ENCODE measurements at places on chromosomes 16 and 17. TPM values are rescaled to one million over a fixed set of nuclear protein-coding genes. Genes with fewer than 3 reads are reported as not detected.

Gene GAST
- total RNA-seq: not detected

Gene FSCN2
- 0.28 TPM for total RNA-seq

GRCh38 chr17:34252095-34252443 lies 3.0 kb upstream of the CCL2 start:
- DNase-seq: no peak

DNA sequence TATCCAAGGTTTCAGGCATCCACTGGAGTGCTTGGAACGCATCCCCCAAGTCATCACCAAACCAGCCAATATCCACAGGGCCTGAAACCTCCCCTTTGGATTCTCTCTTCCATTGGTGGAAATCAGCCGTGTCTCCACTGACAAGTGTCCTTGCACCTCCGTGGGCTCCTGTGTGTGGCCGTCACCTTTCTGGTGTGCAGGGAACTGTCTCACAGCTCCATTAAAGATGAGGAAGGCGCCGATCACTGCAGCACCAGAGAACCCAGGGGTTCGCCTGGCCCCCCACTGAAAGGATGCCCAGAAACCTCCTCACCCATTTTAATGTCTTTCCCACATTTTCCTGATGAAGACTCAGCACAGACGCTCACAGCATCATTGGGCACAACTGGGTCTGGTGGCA lies 17.8 kb upstream of the METRNL start:
- DNase-seq: no peak

DNA sequence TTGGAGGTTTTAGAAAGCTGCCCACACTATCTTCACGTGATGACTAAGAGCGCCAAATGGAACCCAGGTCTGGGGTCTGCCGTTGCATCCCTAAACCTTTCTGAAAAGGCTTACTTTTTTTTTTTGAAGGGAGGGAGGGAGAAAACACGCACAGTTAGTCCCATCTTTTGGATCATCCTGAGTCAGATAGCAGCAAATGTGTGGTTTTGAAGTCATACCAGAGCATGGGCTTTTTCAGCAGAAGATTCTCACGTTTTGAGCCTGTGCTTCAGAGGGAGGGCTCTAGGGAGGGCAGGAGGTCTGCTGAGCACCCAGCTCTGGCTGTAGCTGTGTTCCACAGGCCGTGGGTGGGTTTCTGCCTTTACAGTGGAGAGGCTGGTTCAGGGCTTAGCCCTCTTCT lies 194.7 kb downstream of the SNX29 start:
- peak; percentile 81 for DNase-seq

DNA sequence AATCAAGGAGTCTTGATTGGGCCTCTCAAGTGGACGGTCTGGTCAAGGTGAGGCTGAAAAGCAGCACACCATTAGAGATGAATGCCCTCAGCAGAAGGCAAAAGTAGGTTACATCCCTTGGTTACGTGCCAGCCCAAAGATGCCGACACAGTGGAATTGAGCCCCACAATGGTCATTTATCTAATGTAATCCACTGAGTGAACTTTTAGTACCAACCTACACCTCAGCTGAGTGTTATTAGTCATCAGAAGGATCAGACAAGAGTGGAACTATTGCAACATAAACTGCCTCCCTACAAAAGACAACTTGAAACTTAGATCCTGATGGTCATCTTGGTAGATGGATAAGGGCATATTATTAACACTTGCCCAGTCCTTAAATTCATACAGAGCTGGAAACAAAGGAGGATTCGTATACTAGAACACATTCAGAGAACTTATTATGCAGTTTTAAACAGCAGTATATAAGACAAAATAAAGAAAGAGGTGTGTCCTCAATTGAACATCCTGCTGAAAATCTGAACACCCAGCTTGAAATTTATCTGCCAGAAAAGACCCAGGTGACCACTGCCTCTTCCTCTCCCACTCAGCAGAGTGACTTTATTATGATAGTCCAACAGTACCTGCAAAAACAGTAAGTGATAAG lies 2.8 kb downstream of the DCUN1D3 start:
- DNase-seq: peak; percentile 71

Gene EME1
- total RNA-seq: 8.9 TPM

Gene ZSCAN32
- total RNA-seq: 16.5 TPM

DNA sequence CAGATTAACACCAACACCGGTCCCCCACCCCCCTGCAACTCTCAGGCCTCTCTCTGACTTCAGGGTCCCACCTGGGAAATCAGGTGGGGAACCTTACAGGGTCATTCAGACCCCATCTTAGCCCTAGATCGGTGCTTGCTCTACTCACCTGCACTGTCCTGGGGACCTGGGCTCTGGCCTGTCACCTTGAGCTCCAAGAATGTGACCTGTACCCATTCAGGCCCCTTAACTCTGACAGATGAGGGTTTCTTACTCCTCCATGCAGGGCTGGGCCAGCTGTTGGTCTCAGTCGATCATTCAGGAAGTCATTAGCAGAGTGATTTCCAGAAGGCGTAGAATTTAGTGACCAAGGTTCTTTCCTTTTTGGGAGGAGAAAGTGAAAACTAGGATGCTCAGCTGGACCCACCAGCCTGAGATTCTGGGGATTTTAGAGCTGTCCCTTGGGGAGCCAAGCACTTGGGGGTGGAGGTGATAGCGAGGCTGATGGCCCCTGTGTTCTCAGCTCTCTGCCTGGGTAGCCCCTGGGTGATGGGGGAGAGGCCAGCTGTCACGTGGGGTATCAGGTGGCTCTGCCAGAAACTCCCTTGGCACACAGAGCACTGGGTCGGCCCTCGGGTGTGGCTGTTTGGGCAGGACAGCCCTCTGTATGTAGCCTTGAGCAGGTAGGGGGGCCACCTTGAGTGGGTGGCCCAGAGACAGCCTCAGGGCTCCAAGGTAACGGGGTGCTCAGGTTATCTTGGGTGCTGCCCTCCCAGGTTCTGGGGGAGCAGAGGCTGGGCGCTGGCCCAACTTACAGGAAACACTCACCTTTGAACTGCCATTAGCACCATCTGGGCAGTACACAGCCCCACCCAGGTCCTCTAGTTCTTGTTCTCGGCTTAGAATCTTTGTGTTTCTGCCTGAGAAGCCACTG lies 724 bp downstream of the MVP start:
- DNase-seq: no peak

Gene FBXL19
- 5.8 TPM for total RNA-seq

- DNase-seq: no peak
These were observed 1002.9 kb downstream of the KCNJ18 start for GRCh38 chr17:22695228-22695619.

DNA sequence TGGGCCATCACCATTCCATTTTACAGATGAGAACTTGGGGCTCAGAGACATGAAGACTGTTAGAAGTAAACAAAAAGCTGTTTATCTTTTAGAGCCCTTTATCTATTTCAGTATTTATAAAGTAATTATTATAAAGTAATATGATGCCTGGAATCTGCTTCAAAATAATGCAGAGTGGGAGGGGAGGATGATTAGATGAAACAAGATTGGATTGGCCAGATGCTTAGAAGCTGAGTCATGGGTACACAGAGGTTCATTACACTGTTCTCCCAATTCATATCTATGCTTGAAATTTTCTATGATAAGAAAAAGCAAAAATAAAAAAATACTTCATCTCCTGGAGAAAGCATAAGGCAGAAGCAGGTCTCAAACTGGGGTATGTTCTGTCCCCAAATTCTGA lies 29.4 kb downstream of the TOM1L2 start:
- DNase-seq: peak; percentile 62

Gene NOG
- total RNA-seq: 11.7 TPM

- no peak for DNase-seq
These were observed 9.8 kb downstream of the NHERF1 start for GRCh38 chr17:74757931-74758847.

Gene FGF11
- 0.18 TPM for total RNA-seq

Gene GAS2L2
- total RNA-seq: not detected

Gene CCL1
- total RNA-seq: not detected

- DNase-seq: peak; percentile 18
These were observed 114.8 kb upstream of the C16orf82 start for GRCh38 chr16:26951950-26952349.

DNA sequence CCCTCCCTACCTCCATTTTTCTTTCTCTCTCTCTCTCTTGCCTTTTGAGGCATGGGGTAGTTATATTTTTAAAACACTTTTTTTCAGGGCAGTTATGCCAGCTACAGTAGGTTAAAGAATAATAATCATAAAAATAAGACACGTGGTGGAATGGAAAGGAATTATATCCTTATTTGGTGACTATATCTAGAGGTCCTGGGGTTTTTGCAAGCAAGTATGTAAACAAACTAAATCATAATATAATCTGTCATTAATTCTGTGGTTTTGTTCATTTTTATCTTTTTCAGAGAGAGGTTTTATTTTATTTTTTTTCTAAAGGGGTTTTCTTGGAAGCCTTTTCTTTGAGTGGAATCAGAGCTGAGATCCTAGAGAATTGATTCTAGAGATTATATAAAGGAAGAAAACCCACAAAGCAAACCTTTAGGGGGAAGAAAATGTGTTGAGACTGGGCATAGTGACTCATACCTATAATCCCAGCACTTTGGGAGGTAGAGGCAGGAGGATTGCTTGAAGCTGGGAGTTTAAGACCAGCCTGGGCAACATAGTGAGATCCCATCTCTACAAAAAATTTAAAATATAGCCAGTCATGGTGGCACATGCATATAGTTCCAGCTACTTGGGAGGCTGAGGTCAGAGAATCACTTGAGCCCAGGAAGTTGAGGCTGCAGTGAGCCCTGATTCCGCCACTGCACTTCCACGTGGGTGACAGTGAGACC lies 53.2 kb downstream of the NQO1 start:
- DNase-seq: peak; percentile 44

Gene MPP3
- total RNA-seq: 5.7 TPM

Gene MRC2
- 37.5 TPM for total RNA-seq

GRCh38 chr17:45408611-45409421 lies 23.9 kb downstream of the ARHGAP27 start:
- DNase-seq: no peak

DNA sequence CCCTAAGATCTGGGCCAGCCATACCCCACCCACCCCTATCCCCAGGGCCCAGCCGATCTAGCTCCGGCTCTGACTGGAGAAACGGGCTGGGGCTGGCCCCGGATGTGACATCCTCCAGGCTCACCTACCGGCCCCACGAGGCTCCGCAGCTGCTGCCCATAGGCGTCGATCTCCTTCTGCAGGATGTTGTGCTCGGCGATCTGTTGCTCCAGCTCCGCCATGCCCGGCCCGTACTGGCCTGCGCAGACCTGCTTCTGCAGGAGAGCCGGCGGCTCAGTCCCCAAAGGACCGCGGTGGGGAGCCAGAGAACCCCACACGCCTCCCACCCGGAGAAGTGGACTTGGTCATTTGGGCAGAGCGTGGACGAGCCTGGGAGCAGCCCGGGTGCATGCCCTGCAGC lies 4.8 kb downstream of the EVPL start:
- DNase-seq: no peak

DNA sequence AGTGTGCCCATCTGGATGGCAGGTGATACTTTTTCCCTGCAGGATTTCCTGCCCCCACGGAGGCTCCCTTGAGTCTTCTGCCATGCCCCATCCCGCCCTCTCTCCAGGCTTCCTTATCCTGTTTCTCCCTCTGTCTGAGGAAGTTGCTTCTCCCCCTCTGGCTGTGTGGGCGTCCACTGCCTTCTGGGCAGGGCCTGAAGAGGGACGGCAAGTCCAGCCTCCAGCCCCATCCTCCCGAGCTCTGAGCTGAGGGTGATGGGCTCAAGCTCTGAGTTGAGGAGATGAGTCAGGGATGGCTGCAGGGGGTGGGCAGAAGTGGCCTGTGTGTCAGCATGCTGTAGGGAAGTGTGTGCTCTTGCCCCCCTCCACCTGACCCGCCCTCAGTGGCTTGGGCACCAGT lies 14.2 kb upstream of the RAP1GAP2 start:
- DNase-seq: peak; percentile 61

Gene LPCAT2
- 8.6 TPM for total RNA-seq

DNA sequence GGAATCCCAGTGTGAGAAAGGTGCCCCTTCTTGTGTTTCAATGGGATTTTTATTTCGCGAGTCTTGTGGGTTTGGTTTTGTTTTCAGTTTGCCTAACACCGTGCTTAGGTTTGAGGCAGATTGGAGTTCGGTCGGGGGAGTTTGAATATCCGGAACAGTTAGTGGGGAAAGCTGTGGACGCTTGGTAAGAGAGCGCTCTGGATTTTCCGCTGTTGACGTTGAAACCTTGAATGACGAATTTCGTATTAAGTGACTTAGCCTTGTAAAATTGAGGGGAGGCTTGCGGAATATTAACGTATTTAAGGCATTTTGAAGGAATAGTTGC lies 567 bp downstream of the UBB start:
- DNase-seq: peak; percentile 49

- no peak for DNase-seq
These were observed 116.5 kb downstream of the SALL1 start for GRCh38 chr16:51034481-51035109.

GRCh38 chr17:82412535-82413520 lies 5.3 kb upstream of the HEXD start:
- DNase-seq: no peak

DNA sequence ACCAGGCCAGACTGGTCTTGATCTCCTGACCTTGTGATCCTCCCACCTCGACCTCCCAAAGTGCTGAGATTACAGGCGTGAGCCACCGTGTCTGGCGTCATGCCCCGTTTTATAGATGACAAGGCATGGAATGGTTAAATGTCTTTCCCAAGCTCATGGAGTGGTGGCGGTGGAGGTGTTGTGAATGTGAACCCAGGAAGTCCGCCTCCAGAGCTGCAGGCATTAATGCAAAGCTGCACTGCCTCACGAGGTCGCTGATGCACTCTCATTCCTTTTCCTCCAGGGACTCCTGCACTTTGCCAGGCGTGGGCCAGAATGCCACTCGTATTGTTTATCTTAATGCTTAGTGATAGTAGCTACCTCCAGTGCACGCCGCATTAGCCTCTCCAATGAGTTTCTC lies 149.6 kb downstream of the WWOX start:
- no peak for DNase-seq

- DNase-seq: no peak
These were observed 57.9 kb downstream of the AKAP1 start for GRCh38 chr17:57142925-57143324.

GRCh38 chr17:10751563-10751962 lies 21.7 kb upstream of the TMEM220 start:
- DNase-seq: no peak

Gene ALDH3A1
- total RNA-seq: not detected

DNA sequence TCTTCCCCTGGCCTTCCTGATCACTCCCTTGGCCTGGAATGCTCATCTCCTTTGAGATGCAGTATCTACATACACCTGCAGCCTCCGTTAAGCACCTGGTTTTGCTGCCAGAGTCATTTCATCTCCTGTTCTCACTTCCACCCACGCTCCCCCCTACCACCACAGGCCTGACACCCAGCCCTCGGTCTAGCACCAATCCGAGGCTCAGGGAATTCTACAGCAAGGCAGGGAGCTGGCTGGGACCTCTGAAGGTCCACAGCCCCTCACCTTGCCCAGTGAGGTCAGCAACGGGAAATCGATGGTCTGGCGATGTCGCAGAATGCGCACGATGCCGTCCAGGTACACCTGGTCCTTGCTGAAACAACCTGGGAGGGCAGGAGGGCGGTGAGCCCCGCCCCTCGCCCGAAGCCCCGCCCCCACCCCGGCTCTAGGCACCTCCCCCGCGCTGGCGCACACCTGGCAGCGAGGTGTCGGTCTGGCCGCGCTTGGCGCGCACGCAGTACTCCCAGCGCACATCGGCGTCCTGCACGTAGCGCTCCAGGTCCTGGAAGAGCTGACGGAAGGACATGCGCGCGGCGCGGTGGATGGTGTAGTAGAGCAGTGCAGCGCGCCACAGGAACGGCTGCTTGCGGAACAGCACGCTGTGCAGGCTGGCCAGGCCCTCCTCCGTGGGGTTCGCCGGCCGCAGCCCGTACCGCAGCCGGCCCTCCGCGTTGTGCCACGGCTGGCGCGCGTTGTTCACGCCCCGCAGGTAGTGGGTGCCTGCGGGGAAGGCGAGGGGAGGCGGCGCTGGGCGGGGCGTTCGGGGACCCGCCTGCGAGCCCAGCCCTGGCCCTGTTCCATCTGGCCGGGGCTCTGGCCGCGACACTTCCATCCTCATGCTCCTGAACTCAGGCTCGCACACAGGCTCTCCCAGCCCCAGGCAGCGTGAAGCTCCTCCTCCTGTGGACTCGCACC lies 5.7 kb downstream of the MATCAP1 start:
- DNase-seq: peak; percentile 40

Measured in IMR-90 (cell line).